EL (cell line): ENCODE measurements at places on chromosomes 5 and 9.

DNA sequence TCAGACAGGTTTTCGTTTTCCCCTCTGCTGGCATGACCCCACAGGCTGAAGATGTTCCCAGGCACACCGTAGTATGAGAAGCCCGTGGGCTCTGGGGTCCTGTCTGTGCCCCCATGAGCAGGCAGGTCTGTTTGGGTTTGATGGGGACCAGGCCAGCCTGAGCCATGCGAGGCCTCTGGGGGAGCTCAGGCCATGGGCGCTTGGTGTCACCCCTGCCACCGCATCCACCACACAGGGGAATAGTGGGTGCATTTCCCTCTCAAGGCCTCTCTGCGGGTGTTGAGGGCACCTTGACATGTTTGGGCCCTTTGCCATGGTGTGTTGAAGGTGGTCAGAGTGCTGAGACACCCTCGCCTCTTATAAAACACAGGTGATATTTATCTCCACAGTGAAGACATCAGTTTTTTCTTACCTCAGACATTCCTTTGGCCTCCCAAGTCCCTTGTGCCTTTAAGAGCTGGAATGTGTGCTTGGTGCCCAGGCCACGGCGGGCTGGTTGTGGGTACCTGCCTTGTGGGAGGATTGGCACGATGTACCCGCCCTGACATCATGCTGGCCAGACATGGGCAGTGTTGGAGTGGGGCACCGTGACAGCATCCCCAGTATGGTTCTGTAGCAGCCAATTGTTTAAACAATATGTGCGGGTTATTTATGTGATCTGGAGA lies 68.3 kb downstream of the WNK2 start:
- no peak for DNase-seq

- no peak for DNase-seq
Observed at GRCh38 chr5:103624675-103625074, 62.1 kb upstream of the NUDT12 start.

GRCh38 chr5:181170996-181171395 lies 23.6 kb downstream of the OR2V2 start:
- peak; percentile 43 for DNase-seq

GRCh38 chr9:5510360-5510931 lies at the start of gene PDCD1LG2:
Gene PDCD1LG2, plus strand, starts transcription at chr9:5510531. Its CDS starts 12,016 bp downstream, at chr9:5522547.
- peak; percentile 81 for DNase-seq
